ENCODE measurements at places on chromosomes 13 and 19.

- no peak for DNase-seq
Measured at GRCh38 chr13:57825066-57825465, 193.5 kb downstream of the PCDH17 start.

- DNase-seq: no peak
Measured at GRCh38 chr13:48727241-48728011, 73.7 kb downstream of the CYSLTR2 start.

- DNase-seq: no peak
Measured at GRCh38 chr19:29143183-29143582, 69.8 kb downstream of the UQCRFS1 start.

GRCh38 chr13:95185311-95185710 is 115.9 kb downstream of the ABCC4 start:
- DNase-seq: no peak

- DNase-seq: no peak
Measured at GRCh38 chr19:38376576-38376975, 2.2 kb downstream of the PSMD8 start.

Data from CD4-positive, alpha-beta T cell treated with Interleukin-10 for 1 hour (primary cell).